ENCODE measurements at places on chromosomes 6 and 20.

- no peak for DNase-seq
Observed at GRCh38 chr6:80488190-80488589, 381.7 kb downstream of the BCKDHB start.

DNA sequence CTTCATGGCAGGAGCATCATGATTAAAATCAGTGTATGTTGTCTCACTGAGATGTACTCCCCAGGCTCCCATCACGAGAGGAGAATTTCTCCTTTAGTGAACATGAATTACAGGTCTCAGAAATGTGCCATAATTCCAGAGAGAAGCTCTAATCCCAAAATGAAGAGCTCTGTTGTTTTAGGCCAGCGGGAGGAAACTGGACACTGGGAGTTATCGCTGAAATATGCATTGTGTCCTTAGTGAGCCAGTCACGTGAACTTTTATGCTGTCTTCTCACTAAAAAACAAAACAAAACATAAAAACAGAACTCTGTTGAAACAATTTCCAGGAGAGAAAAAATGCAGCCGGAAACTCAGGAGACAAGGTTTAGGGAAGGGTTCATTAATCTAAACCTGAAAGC lies 315.7 kb upstream of the NT5E start:
- no peak for DNase-seq

DNA sequence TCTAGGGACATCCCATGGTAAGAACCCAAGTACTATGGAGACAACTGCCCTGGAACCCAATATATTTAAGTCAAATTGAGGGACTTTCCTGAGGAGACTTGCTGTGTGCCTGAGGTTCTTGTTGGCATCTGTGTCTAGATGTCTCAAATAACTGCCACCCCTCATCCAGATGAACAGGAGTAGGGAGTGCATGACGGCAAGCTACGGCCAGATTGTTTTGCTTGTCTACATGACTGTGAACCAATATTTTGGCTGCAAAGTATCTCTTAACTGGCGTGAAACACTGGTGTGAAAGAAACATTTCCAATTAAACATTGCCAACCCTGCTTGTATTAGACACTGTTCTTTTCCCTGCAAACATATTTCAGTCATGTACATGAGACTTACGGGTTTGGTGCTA lies 52.4 kb upstream of the SIM1 start:
- no peak for DNase-seq

DNA sequence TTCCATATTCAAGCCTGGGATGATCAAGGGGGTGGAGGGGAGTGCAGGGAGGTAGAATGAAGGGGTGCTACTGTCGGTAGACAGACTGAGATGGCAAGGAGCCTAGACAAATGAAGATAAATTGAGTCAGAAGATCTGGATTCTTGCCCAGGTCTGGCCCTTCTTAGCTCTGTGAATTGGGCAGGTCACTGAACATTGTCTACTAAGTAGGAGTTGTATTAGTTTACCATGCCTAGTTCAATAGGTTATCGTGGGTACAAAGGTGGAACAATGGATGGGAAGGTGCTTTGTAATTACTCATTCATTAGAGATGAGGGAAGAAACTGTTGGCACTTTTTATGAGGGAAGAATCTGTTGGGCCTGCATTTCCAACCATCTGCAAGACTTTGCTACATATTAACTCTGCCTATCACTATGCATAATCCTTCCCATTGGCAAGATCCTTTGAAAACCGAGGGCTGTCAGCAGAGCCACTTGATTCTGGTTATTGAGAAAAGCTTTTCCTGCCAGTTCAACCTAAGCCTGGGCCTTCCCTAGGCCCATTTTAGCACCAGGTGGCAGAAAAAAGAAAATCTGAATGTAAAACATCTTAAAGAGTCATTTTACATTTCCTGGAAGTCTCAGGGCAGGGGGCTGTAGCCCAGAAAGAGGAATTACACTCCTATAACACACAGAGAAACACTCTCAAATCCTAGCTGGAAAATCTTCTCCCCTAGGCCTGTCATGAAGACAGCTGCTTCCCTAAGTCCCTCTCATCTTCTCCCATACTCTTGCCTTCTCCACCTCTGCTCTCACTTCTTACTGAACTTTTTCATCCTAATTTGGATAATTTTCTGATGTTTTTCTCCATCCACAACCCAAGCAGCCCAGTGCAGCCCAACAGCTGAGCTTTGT lies 103.5 kb downstream of the CD24 start:
- DNase-seq, result no peak

DNA sequence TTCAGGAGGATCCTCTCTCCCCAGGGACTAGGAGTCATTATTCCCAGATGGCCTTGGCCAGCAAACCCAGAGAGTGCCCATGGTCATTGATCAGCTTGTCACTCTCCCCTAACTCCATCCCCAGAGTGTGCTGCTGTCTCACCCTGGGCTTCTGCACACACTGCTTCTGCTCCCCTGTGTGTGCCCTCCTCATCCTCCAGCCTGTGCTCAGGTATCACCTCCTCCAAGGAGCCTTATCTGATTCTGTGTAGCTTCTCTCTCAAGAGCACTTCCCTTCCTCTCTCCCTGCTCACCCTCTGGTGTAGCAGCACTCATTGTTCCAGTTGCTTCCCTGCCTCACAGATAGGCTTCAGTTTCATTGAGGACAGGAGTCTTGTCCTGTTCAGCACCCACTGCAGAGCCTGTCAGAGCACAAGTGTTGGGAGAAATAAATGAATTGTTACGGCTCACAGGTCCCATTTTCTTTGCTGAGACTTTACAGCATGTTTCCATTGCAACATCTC lies 102.4 kb downstream of the JAG1 start:
- DNase-seq, result no peak

GRCh38 chr6:119655124-119655523 lies 305.6 kb upstream of the MAN1A1 start:
- DNase-seq, result no peak

DNA sequence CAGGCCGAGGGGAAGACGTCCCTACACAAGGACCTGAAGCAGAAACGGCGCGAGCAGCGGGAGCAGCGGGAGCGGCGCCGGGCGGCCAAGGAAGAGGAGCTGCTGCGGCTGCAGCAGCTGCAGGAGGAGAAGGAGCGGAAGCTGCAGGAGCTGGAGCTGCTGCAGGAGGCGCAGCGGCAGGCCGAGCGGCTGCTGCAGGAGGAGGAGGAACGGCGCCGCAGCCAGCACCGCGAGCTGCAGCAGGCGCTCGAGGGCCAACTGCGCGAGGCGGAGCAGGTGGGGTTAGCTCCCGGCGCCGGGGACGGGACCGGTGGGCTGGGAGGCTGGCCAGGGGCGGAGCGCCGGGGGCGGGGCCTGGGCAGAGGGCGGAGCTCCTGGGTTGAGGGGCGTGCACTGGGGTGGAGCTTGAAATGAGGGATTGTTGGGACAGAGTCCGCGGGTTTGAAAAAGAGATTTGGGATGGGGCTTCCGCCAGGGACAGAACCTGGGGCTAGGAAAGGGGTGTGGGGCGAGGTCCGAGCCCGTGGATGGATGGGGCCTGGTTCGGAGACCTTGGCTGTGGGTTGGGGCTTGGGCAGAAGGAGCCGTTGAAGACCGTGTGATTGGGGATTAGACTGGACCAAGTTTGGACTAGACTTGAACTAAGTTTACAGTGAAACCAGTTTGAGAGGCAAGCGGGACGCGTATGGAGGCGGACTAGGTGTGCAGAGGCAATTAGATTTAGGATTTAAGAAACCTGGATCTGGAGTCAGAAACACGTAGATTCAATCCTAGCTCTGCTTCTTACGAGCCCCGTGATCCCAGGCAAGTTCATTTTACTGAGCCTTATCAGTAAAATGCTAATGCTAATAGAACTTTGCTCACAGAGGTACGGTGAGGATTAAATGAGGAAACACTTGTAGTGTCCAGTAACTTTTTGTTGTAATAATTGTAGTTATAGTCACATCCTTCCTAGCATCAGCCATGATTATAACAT lies 20.9 kb downstream of the DEF6 start:
- peak; percentile 96 for DNase-seq

GRCh38 chr6:139612135-139612465 lies 237.7 kb upstream of the CITED2 start:
- no peak for DNase-seq

DNA sequence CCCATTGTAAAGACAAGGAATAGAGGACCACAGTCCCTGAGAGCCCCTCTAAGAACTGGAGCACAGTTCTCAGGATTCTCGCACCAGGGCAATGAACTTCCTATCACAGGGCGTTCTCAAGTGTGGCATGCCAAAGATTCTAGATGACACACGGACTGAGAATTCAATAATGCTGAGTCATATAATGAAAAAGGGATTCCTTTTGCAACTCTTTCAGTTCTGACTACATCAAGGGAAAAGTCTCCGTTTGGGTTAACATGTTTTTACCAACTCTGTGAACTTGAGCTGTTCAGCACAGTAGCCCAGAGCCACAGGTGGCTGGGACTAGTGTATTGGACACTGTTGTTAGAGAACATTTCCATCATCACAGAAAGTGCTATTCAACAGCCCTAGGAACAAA lies 3.4 kb downstream of the MED20 start:
- DNase-seq, result peak; percentile 84

DNA sequence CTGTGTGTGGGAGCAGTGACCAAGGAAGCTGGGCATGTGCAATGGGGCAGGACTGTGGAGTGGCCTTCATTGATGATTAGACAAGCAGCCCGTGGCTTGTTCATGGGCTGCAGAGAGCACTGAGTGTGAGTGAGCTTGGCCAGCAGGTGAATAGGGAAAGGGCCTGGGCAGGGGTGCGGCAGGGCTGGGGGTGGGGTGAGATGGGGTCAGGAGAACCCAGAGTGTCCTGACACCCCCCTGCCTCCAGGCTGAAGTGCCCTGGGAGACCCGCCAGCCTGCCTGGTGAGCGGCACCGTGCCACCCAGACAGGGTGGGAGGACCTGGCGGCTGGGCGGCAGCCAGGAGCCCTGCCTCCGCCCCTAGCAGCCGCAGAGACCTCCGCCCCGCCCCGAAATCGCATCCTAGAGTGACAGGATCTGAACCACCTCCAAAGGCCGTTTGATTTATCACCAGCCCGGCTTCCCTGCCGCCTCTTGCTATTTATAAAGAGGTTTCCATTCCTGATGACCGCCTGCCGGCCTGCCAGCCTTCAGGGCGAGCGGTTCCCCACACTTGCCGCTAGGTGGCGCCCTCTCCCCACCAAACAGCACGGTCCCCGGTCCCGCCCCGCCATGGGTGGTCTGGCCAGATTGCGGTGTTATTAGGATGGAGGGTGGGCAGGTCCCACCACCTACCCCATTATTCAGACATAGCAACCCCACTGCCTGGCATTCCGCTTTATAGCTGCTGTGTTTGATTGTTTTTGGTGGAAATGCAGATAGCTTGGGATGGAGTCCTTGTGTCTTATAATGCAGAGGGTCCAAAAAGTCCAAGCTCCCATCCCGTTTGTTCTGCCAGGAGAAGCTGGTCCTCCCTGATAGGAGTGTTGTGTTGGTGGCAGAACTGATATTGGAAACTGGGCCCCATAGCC lies 3.5 kb downstream of the MYLK2 start:
- DNase-seq, result peak; percentile 90

GRCh38 chr6:38113825-38114576 lies 294.5 kb downstream of the ZFAND3 start:
- no peak for DNase-seq

GRCh38 chr20:47620808-47621805 lies 119.4 kb downstream of the NCOA3 start:
- DNase-seq, result peak; percentile 34

DNA sequence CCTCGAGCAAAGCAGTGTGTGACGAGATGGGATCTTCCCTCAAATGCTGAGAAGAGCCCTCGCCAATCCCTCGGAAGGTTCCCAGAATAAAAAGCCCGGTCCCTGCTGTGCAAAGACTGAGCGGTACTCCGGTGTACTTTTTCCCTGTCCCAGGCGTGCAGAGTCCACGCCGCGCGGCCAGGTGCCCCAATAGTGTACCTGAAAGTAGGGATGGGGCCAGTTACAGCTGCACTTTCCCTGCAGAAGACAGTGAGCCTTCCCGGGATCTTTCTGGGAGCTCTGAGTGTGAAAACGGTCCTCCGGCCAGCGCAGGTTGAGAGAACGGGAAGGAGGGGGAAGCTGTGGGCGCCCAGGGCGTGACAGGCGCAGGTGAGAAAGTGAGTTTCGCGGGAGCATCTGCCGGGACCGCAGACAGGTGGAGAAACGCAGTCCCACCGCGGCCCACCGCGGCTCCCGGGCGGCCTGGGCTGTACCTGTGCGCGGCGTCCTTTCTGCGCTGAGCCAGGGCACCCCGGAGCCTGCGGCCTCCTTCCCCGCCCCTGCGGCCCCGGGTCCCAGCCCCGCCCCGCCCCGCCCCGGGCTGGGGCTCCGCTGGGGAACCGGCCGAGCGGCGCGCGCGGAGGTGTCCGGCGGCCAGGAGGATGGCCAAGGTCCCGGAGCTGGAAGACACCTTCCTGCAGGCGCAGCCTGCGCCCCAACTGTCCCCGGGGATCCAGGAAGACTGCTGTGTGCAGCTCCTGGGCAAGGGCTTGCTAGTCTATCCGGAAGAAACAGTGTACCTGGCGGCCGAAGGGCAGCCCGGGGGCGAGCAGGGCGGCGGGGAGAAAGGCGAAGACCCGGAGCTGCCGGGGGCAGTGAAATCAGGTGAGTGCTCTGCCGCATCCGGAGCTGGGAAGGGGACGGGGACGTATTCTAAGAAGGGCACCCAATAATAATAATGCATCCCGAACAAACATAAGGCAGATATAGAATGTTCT lies at the start of gene RFX6:
Gene RFX6, plus strand, starts transcription at position 608 of the 977 bp plus-strand sequence. Its CDS starts 34 bp downstream, at position 642.
- DNase-seq, result peak; percentile 7

GRCh38 chr6:14059791-14060436 lies 57.7 kb upstream of the CD83 start:
- DNase-seq, result peak; percentile 25

- DNase-seq, result no peak
Observed at GRCh38 chr6:39068391-39068790, 19.8 kb downstream of the GLP1R start.

DNA sequence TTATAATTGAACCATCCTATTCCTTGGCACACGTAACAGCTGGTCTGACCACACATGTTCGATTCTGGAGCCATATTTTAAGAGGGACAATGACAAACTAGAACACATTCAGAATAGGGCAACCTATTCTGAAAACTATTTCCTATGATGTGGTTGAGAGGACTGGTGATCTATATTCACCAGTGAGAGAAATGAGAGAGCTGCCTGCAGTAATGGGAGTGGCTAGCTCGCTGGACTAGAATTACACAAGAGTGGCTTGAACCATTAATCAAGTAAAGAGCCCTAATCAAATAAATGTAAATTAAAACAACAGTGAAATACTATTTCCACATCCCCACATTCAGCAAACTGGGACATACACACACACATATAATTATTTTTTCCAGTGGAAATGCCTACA lies 55.3 kb upstream of the LY86 start:
- DNase-seq, result no peak

DNA sequence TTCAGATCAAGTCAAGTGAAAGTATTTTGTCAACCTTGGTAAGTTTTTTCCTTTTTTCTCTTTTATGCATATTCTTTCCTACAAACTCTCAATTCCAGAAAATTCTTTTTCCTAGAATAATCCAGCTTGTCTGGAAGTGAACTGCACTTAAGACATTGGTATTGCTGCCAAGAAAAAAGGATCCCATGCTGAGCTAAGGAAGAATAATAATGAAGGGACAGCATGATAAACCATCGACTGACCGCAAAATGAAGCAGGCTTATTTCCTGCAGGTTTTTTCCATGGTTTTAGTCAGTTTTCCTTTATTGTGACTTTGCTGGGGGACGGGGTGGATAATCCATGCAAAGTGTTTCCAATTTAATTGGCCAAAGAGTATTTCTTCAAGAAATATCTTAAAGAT lies 857.6 kb upstream of the SLC35B3 start:
- no peak for DNase-seq

- no peak for DNase-seq
Observed at GRCh38 chr6:127489248-127489647, 29.9 kb downstream of the MTCL3 start.

- DNase-seq, result no peak
Observed at GRCh38 chr6:31142361-31142761, 3.5 kb upstream of the PSORS1C2 start.

Data from AG08396 (cell line).